Stimulated activated effector memory CD8-positive, alpha-beta T cell treated with anti-CD3 and anti-CD28 coated beads, Interleukin-12 subunit alpha, Interleukin-12 subunit beta, amount 100 ng/mL, for 72 hours (primary cell): ENCODE measurements at places on chromosomes 7 and 10.

GRCh38 chr7:98323597-98324322, 42.3 kb downstream of the BRI3 start:
- DNase-seq, result no peak

DNA sequence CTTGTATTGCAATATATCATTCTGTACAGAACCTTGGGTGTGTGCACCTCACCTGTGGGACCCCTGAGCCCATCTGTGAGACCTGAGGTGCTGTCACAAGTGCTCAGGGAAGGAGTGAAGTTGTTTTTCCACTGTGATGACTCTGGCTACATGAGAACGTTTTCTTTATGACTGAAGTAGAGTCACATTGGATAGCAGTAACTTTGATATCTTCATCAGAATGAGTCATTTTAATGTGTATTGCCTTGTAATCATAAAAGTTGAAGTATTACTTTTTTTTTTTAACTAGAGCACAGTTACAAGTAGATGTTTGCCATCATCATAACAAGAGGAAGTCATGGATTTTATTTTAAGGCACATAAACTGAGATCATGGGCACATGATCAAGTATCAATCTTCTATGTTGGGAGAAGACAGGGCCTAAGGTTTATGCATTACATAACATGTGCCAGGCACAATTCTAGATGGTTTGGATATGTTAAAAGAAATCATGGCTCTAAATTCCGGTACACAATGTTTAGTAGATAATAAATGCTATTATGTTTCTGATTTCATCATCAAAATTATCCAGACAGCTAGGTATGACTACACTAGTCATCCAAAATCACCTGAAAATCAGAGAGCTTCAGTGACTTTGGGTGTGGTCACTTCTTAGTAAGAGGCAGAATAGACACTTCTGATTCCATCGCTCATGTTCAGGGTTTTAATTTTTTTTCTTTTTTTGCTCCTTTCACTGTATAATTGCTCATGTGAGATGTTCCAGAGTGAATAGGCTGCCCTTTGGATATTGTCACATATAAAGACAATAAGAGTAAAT, 82.7 kb upstream of the KLF6 start:
- DNase-seq, result no peak

- no peak for DNase-seq
These were observed 24.9 kb downstream of the ZNF37A start for GRCh38 chr10:38119038-38119437.

GRCh38 chr7:98643236-98643985, 26.3 kb downstream of the NPTX2 start:
- no peak for DNase-seq

GRCh38 chr10:103276896-103277712, at the start of gene INA:
Gene INA (plus strand): TSS chr10:103277138. CDS start chr10:103277212, 74 bp downstream.
- no peak for DNase-seq

DNA sequence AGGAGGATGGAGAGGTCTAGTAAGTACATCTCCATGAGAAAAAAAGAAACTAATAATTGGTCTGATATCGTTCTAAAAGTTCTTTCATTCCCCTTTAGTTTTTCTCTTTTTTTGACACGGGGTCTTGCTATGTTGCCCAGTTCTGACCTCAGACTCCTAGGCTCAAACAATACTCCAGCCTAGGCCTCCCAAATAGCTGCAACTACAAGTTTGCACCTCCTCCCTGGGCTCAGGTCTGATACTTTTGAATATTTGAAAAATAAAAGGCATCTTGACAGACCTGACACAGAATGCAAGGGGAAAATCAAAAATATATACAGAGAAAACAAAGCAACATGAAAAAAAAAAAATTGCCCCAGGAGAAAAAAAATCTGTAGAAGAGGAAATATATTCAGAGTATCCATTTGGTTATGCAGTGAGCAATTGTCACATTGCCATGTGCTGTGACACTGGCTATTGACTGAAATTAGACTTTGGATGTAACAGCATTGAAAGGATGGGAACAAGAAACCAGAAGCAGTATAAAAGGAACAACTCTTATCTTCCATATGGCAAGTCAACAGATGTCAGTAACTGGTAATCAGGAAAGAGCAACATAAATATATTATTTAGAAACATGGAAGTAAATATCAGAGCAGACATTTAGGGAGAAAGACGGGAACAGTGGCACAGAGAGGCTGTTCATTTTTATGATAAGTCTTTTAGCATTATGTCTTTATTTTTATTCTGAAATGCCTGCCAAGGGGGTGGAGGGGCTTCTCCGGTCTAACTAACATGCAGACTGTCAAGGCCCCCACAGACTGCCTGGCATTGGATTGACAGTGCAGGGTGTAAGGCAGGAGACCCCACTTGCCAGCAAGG, 408.4 kb downstream of the PARD3 start:
- no peak for DNase-seq
